Esophagus mucosa (tissue), 1 donor: ENCODE measurements at places on chromosomes 6 and 20.
A peak's percentile ranks its signal among the peaks of the same experiment; 100 is the strongest.

- ATAC-seq, result peak; percentile 93
Observed at GRCh38 chr6:28947831-28948270, 24.1 kb upstream of the TRIM27 start.

DNA sequence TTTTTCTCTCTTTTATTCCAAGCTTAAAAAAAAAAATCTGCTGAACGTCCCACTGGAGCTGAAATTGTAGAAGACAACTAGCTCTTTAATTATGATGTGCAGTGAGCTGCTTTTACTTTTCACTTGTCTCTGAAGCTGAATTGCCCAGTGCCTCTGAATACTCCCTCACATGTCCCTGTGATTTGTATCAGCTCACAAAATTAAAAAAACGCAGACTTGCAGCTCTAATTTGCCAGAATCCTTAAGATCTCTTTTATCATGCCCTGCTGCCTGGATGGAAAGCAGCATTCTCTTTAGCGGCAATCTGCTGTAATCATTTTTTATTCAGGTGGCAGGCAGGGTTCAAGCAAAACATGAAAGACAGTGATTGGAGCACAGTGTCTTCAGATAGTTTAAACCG is 443.8 kb upstream of the SPTLC3 start:
- ATAC-seq, result no peak

- no peak for ATAC-seq
Observed at GRCh38 chr6:104472021-104472901, 387.5 kb downstream of the HACE1 start.

DNA sequence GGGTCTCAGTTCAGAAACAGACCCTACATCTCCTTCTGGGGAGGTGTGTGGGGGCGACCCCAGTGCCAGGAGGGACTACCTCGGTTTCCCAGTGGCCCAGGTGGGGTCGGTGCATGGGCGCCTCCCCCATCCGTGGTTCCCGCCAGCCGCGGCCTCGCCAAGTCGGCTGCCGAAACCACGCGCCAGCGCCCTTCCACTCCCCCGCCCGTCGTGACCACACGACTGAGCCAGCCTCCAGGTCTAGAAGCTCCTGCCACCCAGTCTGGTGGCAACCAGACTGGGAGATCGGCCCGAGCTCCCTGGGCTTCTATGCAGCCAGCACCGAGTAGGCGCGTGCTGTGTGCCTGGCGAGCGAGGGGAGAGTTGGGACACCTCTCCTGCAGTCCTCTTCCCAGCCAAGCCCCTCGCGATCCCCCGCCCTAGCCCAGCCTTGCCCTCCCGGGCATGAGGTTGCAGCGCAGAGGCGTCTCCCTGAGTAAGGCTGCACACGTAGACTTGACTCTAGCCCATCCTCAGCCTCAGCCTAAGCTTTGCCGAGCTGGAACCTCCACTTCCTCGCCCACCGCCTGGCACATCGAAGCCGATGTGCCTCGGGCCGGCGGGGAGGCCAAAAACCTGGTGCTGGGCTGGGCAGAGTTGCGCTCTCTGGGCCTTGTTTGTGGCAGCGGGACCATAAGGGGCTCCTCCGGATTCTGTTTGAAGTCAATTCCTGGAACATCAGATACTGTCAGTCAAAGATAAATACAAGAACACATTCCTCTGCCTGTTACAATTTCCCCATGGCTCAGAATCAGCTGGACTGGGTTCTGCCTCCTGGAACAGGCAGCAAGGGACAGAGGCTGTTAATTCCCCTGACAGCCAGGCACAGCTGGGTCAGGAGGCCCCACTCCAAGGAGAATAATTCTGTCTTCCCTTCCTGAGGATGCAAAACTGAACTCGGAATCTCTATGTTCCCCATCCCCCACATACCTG is 1.5 kb upstream of the CPNE5 start:
- peak; percentile 45 for ATAC-seq

DNA sequence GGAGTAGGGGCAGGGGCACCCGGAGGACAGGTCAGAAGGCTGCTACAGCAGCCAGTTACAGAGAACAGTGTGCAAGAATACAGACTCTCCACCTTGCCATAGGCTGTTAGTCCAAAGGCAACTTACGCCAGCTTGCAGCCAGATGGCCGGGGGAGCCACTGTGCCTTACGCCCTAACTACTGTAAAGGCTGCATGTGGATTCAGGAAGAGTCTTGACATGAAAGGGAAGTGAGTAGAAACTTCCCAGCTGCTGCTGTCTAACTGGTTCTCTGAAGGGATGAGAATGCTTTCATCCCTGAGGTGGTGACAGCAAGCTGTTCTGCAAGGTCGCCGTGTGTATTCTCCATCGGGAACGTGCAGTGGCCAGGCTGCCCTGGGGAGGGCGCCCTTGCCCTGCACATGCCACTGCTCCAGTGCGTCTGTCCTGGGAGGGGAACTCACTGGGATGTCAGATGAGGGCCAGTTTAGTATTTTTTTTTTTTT is 46.1 kb downstream of the LYRM4 start:
- peak; percentile 80 for ATAC-seq

- ATAC-seq, result peak; percentile 4
Observed at GRCh38 chr6:35087361-35088280, 53.5 kb downstream of the TCP11 start.

- ATAC-seq, result peak; percentile 93
Observed at GRCh38 chr6:150813319-150813992, 52.0 kb upstream of the MTHFD1L start.

- no peak for ATAC-seq
Observed at GRCh38 chr20:10250902-10251301, 32.3 kb downstream of the SNAP25 start.

DNA sequence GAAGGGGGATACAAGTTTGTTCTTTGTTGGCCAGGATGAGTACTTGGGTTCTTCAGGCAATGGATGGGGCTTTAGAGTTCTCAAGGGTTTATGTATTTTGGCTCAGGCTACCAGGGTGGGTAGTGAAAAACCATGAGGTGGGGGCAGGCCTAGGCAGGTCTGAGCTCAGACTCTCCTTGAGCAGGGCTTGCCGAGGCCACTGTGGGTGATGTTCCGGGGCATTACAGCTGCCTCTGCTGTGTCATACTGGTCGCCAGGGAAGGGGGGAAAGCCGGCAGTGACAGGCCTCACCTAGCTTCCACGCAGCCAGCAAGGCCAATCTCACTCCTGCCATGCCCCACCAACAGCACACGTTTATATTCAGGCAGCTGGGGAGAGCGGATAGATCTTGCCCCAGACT is 79.6 kb downstream of the BCKDHB start:
- ATAC-seq, result peak; percentile 83

DNA sequence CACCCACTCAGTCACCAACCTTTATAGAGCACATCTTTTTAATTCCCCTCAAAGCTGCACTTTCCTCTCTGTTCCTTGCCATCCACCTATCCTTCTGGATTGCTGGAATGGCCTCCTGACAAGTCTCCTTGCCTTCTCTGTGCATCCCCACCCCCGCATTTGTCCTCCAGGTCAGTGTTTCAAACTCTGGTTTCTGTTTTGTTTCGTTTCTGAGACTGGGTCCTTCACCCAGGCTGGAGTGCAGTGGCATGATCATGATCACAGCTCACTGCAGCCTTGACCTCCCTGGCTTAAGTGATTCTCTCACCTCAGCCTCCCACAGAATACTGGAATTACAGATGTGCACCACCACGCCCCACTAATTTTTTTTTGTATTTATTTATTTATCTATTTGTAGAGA is 96.2 kb downstream of the PLCB1 start:
- no peak for ATAC-seq

GRCh38 chr6:158808941-158809678 is 10.1 kb downstream of the EZR start:
- peak; percentile 29 for ATAC-seq

DNA sequence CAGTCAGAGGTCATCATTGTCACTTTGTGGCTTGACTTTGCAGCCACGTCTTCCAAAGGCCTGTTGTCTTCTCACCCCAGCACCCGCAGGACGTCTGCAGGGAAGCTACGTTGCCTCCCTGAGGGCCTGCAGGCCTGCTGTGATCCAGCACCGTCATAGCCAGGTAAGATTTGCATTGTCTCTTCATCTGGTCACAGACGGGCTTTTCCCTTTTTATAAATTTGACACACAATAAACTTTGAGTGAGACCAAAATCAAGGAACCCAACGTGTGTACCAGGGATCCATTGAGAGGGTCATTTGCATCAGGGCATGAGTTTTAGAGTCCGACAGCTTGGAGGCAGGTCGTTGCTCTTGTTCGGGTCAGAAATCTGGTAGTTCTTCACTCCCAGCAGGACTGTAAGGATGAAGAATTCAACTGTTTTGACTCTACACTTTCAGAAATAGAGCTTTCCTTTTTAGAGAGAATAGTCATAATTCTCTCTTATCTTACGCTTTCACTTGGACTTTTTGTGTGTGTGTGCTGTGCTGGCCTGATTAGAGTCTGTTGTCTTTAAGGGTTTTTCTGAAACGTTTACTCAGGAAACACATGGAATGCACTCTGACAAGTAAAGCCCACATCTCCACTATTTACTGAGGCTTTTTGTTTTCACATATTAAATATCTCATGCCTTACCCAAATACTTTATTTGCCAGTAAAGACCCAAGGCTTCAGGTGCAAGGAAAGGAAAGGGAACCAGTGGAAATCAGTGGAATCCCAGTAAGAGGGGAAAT is 177.2 kb upstream of the TAB2 start:
- ATAC-seq, result no peak

- ATAC-seq, result no peak
Observed at GRCh38 chr6:3276174-3277167, 17.7 kb downstream of the PSMG4 start.

- ATAC-seq, result no peak
Observed at GRCh38 chr20:59824711-59825562, 108.5 kb downstream of the SYCP2 start.

DNA sequence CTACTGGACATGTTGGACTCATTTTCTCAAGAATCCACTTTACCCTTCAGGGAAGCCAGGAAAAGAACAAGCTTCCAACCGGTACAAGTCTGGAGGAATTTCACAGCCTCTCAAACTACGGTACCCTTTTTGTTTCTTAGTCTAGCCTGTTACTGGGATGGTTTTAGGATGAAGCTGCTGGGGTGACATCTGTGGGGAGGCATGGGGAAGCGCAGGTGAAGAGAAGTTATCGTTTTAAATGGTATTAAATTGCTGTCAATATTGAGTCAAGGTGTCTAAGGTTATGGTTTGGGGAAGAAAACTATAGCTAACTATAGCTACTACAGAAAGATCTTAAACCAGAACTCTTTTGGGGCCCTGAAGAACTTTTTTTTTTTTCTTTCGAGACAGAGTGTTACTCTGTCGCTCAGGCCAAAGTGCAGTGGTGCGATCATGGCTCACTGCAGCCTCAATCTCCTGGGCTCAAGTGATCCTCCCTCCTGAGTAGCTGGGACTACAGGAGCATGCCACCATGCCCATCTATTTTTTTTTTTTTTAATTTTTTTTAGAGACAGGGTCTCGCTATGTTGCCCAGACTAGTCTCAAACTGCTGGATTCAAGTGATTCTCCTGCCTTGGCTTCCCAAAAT is 128.7 kb downstream of the RIN2 start:
- ATAC-seq, result no peak

DNA sequence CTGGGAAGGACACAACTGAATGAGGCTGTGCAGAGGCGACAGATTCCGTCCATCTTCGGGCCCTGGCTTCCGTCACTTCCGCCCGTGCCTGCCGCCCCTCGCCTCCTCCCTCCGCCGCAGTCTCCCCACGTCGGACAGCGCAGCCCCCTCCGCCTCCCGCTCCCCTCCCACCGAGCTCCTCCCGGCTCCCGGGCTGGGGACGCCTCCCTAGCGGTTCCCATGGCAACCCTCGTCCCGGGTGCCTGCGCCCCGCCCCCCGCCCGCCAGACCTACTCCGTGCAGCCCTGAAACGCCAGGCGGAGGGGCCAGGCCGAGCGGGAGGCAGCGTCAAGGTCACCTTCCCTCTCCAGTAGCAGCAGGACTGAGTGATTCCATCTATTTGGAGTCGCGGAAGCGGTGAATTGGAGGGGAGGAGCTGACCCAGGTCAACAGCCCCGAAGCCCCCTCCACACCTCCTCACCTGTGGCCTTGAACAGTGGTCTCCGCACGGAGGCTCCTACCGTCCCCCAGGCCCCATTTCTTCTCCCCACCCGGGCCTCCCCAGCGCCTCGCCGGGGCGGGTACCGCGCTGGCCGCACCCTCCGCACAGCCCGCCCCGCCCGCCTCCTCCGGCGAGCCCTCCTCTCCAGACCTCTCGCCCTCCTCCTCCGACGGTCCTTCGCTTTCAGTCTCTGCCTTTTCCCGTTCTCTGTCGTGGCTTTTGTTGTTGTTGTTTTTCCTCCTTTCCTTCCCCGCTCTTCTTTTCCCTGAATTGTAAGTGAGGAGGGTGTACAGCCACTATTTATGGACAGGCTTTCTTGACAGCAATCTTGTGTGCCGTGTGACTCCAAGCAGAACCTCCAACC is 951 bp downstream of the NRSN2 start:
- ATAC-seq, result peak; percentile 73

DNA sequence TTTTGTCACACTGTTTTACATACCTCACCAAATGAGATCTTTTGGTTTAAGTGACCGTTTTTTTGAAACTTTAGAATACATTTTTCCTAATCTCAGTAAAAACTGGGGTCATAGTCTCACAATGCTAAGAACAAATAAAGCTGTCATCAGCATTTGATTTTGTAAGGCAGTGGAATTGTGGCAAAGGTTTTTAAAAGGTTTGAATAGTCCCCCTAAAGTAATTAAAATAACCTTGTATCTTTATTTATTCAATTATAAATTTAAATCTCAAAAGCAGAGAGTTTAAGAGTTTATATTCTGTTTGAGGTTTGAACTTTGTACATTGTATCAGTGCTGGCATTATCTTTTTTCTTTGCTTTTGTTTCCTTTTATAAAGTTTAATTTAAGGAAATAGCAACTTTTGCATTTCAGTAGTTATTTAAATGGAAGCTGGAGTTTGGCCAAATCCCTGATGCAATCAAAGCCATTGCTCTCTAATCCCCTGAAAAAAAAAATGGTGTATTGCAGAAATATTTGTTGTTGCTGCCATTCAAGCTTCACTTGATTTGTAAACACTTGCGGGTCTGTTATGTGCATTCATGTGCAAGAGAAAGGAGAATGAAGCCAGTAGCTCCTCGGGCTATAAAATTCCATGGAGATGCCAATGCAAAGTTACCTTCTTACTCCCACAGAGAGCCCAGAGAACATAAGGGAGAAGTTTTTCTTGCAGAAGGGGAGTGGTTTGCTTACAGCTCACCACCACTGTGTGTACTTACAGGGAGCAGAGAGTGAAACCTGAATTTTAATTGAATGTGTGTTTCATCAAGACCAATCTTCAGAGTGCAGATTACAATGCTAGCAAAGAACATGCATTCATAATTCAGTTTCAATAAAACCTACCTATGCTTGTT is 391.8 kb downstream of the ARHGAP18 start:
- ATAC-seq, result no peak

- ATAC-seq, result peak; percentile 98
Observed at GRCh38 chr20:24992487-24993205, at the start of gene APMAP. TSS of gene APMAP (minus strand) at chr20:24992751. CDS start at chr20:24992688, 63 bp downstream.
